NCI-H2227 treated with DMSO at 0.1 percent for 48 hours (cell line): ENCODE measurements at places on chromosomes 1 and 21.

GRCh38 chr1:3351449-3352298, 102.8 kb upstream of the ARHGEF16 start:
- DNase-seq = peak; percentile 18

GRCh38 chr1:113677250-113678158, 81.8 kb downstream of the PHTF1 start:
- DNase-seq = peak; percentile 78

GRCh38 chr21:35294231-35294898, 245.3 kb upstream of the RUNX1 start:
- no peak for DNase-seq

DNA sequence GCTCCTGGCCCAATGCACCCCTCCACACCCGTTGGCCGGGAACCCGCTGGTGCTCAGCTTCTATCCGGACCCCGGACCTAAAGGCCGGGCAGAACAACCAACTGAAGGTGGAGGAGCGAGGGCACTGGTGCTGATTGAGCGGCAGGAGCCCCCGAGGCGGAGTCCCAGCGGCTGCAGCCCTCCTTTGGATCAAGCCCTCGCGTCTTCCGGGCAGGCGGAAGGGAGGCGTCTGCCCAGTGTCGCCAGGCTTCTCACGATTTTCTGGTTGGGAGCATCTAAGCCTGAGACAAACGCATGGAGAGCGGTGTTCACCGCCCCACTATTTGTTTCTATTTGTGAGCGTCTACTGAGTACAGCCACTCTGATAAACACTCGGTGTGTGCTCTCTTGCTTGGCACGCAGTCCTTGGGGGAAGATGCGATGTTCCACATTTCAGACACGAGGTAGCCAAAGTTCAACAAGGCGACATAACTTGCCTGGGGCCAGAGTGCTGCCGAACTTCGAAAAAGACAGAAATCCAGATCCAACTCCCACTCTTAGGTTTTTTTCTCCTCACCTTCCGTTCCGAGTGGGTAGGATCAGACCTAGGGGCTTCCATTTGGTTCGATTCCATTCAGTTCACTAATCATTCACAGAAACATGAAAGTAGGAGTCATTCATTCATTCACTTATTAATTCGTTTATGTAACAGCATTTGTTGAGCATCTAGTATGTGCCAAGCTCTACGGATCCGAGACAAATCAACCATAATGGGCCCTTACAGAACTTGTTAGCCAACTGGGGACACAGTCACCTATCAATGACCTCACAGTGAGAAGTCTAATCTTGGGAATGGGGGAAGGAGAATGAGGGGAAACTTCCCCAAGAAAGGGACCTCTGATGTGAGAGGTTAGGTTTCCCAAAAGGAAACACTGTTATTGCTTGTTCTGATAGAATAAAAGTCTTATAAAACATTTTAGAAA, 4.9 kb upstream of the DMRTA2 start:
- no peak for DNase-seq

- DNase-seq = no peak
Measured at GRCh38 chr1:212981025-212981495, 30.7 kb downstream of the VASH2 start.

DNA sequence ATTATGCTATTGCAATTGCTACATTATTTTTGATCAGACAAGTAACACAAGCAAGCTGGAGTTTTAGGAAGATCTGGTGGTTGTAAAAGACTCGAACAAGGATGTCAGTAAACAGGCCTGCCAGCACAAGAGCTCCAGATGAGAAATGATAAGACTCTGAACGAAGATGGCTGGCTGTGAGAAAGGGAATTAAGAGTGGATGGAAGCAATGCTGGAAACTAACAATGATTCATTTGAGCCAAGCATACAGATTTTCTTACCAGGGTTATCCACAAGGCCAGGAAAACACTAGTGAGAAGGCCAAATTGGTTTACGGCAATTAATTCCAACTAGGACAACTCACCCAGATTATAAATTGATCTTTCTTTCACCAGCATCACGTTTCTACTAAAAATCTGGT, 54.2 kb downstream of the NRIP1 start:
- no peak for DNase-seq

GRCh38 chr1:207323425-207324225, 2.1 kb downstream of the CD55 start:
- no peak for DNase-seq

- DNase-seq = peak; percentile 61
Measured at GRCh38 chr1:101253976-101254674, 17.3 kb downstream of the S1PR1 start.

GRCh38 chr1:161037661-161038522, 872 bp downstream of the TSTD1 start:
- DNase-seq = peak; percentile 10

GRCh38 chr1:15423355-15424077, 13.8 kb downstream of the EFHD2 start:
- no peak for DNase-seq

DNA sequence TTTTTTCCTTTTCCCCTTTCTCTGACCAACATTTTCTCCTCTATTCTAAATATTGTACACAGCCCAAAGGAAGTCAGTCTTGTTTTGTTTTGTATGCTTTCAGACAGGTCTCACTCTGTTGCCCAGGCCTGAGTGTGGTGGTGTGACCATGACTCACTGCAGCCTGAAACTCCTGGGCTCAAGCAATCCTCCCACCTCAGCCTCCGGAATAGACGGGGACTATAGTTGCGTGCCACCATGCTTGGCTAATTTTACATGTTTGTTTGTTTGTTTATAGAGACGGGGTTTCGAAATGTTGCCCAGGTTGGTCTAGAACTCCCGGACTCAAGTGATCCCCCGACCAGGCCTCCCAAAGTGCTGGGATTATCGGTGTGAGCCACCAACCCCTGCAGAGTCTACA, 72.8 kb downstream of the NRIP1 start:
- DNase-seq = no peak

DNA sequence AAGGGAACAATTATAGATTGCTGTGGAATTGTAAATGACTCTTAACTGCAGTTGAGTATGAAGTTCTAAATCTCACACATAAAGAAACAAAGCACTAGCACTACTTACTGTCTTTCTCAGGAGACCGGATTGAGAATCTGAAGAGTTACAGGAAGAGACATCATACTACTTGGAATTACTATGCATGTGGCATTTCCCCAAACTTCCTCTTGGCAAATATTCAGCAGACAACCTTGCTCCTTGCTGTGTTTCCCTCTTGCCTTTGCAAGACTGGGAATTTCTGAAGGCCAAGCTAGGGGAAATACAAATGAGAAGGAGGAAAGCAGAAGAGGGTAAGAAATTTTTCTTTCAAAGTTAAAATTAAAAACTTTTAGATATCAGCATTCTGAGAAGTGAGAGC, 173.6 kb upstream of the KCTD3 start:
- no peak for DNase-seq

GRCh38 chr1:181124291-181124751, 35.8 kb downstream of the IER5 start:
- no peak for DNase-seq

GRCh38 chr1:51875291-51875772, 3.2 kb downstream of the NRDC start:
- no peak for DNase-seq

DNA sequence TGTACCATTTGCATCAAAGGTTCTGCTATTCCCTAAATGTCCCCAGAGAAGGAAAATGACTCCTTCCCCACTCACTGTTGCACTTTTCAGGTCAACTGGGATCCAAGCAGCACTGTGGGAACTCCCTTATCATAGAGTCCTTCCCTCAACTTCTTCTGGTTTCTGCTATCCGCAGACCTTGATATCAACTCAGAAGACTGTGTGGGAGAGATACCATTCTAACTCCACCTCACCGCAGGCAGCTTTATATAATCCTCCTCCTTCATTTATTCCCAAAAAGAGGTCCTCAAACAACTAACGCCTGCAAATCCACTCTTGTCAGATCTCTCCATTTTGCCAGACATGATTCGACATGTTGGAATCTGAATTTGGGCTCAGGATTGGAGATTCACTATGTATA, 27.3 kb downstream of the LHX9 start:
- no peak for DNase-seq
